ENCODE measurements at places on chromosomes 7 and 10.

DNA sequence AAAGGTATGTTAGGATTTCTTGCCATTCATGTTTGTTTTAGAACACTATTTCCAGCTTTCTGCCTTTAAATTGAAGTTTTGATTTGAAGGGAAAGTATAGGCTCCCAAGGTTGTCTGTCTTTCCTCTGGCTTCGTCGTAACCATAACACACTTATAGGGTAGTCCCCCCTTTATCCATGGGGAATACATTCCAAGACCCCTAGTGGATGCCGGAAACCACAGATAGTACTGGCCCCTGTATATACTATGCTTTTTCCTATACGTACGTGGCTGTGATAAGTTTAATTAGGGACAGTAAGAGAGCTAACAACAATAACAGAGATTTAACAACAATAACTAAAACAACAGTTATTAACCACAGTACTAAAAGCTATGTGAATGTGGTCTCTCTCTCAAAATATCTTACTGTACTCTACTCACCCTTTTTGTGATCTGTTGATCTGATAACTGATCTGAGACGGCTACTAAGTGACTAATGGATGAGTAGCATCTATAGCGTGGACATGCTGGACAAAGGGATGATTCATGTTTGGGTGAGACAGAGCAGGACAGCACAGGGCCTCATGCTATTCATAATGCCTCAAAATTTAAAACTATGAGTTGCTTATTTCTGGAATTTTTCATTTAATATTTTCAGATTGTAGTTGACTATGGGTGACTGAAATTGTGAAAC is 273.1 kb downstream of the AUTS2 start:
- no peaks in the 10 kb centered on the region for H3K36me3 ChIP-seq
- DNase-seq: no peak
- no peak overlapping the region for H3K27ac ChIP-seq
- no peak overlapping the region for H3K4me3 ChIP-seq
- H3K4me1 ChIP-seq: no peaks in the 10 kb centered on the region

DNA sequence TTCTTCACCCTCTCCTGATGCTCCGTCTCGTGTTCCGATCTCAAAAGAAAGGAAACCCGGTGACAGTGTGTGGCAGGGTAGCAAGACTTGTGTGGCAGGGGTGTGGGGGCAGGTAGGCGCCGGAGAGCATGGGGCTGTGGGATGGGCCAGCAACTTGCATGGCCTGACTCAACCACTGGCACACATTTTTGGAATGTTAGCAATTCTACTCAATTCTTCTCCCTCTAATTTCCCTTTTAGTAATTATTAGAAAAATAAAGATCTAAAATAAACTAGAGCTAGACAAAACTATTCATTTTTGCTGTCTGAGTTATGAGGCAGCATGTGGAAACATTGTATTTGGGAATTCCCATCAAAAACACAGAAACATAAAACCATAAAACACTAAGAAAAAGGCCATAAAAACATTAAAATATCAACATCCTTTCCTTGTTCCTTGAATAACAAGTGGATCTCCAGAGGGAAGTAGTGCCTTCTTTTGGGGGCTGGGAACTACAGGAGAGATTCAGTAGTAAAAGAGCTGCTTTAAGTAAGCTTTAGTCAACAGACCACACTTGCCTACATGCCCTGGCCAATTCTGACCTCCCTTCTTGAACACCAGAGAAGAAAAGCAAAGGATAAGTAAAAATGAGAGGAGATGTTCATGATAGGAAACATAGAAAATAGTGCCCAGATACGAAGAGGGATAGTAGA is 21.8 kb downstream of the SEMA3C start:
- no peaks in the 10 kb centered on the region for H3K27me3 ChIP-seq
- no peaks in the 10 kb centered on the region for H3K4me1 ChIP-seq

GRCh38 chr10:4333459-4333894 is 492.5 kb upstream of the AKR1E2 start:
- H3K36me3 ChIP-seq: no peaks in the 10 kb centered on the region
- no peaks in the 10 kb centered on the region for H3K4me1 ChIP-seq
- no peak overlapping the region for H3K27ac ChIP-seq

- no peaks in the 10 kb centered on the region for H3K36me3 ChIP-seq
- no peaks in the 10 kb centered on the region for H3K27me3 ChIP-seq
- H3K4me1 ChIP-seq: peaks cover 4% of the 10 kb centered on the region
- H3K4me3 ChIP-seq: no peak overlapping the region
- DNase-seq: no peak
These were observed 23.4 kb upstream of the FIGNL1 start for GRCh38 chr7:50473531-50473930.

DNA sequence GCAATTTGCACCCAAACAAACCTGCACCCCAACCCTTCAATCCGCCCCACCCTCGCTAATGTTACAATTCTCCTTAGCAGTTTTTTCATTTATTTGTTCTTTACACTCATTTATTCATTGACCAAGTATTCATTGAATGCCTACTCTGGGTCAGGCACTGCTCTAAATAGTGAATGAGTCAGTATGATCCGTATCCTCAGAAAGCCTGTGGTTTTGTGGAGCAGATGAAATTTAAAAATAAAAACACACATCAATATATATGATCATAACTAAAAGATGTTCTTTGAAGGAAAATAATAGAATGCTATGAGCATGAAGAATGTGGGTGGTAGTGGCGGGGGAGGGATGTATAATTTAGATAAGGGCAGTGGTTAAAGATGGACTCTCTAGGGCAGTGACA is 13.3 kb downstream of the IFIT5 start:
- no peaks in the 10 kb centered on the region for H3K4me1 ChIP-seq
- H3K27ac ChIP-seq: no peak overlapping the region
- no peaks in the 10 kb centered on the region for H3K27me3 ChIP-seq
- no peak overlapping the region for H3K4me3 ChIP-seq

DNA sequence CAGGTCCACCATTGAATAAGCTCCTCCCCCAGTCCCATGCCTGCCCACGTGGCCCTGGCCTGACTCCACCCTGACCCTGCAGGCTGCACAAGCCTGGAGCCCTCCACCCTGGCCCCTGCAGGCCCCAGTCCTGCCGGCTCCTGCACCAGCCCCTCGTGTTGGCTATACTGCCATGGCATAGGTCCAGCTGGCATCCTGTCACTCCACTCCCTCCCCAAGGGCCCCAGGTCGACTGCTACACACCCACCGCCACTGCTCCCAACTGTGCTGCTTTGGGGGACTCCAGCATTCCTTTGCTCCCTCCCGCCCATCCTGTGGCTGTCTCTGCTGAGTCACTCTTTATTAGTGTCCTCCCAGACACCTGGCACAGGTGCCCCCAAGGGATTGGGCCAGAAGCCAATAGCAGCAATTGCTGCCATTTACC is 32.4 kb upstream of the HSPA12A start:
- no peaks in the 10 kb centered on the region for H3K4me1 ChIP-seq
- no peak overlapping the region for H3K4me3 ChIP-seq
- H3K27me3 ChIP-seq: peaks cover 2% of the 10 kb centered on the region
- no peak overlapping the region for H3K27ac ChIP-seq

Measured in common myeloid progenitor, CD34-positive (primary cell).